Suppressor macrophage (primary cell): ENCODE measurements at places on chromosomes 5 and 9.

DNA sequence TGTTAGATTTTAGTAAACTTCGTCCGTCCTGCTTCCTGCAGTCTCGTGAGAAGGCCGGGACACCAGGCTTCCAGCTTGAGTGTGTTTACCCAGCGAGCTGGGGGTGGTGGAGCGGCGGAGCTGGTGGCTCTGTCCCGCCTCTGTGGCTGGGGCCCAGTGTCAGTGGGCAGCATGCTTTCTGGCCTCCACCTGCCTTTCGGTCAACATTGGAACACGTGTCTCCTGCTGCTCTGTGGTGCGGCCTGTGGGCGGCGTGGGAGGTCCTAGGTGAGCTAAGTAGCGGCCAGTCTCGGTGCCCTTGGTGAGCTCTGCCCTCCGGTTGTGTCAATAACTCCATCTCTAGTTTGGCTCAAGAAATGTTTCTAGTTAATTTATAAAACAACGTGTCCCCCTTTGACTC, 125.9 kb downstream of the GADD45G start:
- no peak for DNase-seq

GRCh38 chr9:130243015-130243881, 22.3 kb upstream of the HMCN2 start:
- DNase-seq = peak; percentile 66

DNA sequence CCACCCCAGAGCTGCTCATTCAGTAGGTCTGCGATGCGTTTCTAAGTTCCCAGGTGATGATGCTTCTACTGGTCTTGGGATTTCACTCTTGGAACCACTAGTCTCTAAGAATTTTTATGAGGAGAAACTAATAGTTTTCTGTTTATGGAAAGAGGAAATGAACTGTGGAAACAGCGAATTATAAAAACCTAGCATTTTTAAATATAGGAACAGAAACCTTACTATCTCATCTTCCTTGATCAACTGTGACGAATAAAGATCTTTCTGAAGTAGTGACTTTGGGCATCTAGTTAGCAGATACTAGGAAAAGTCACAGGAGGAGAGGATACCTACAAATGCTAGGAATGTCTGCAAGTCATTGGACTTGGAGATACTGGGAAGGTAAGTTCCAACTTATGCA, 376.8 kb upstream of the RFX3 start:
- peak; percentile 57 for DNase-seq

GRCh38 chr5:177405312-177405711, 4.1 kb downstream of the F12 start:
- no peak for DNase-seq

DNA sequence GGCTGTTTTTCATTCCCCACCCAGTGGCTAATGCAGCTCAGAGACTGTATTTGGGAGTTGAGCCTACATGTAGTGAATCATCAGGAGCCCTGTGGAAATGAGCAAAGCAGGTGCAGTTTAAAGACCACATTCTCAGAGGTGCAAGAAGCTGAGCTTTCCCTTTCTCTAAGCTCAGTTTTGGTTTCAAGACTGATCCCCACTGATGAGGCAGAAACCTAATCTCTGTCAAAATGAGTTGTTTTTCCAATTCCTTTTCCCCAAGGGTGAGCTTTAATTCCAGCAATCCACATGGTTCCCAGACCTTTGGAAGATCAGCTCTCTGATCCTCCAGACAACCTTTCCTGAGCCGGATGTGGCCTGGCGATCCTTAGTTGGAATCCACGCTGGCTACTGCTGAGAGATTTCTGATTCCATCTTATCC, 420.5 kb downstream of the EBF1 start:
- no peak for DNase-seq

GRCh38 chr5:133763744-133764143, 151.4 kb upstream of the FSTL4 start:
- DNase-seq = no peak

- DNase-seq = peak; percentile 17
Observed at GRCh38 chr5:133928587-133929393, 39.6 kb downstream of the C5orf15 start.

DNA sequence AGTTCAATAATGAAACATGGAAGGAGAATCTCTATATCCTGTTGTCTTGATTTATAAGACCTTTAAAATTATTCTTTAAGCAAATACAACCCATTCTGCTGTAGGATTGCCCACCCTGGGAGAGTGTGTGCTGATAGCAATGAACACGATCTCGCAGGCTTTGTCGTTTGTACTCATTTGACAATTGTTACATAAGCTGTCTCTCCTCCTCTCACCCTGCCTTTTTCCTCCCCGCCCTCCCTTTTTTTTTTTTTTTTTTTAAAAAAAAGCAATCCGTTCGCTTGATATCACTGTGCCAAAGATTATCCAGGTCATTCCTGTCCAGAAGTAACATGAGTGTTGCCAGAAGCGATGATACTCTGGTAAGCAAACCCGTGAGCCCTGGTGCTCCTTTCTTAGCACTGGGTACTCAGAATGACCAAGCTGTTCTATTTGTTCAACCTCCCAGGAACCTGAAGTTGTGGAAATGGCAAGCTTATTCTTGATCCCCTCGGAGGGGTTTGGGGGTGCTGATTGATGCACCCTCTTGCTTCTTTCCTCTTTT, 82.7 kb upstream of the CTSL start:
- DNase-seq = no peak

- no peak for DNase-seq
Observed at GRCh38 chr9:110337727-110338126, at the start of gene TXNDC8. TSS of gene TXNDC8 (minus strand) at chr9:110337863.

- DNase-seq = no peak
Observed at GRCh38 chr9:128550770-128551656, 1.4 kb upstream of the SPTAN1 start.

- no peak for DNase-seq
Observed at GRCh38 chr9:70195456-70195855, 63.3 kb upstream of the SMC5 start.

DNA sequence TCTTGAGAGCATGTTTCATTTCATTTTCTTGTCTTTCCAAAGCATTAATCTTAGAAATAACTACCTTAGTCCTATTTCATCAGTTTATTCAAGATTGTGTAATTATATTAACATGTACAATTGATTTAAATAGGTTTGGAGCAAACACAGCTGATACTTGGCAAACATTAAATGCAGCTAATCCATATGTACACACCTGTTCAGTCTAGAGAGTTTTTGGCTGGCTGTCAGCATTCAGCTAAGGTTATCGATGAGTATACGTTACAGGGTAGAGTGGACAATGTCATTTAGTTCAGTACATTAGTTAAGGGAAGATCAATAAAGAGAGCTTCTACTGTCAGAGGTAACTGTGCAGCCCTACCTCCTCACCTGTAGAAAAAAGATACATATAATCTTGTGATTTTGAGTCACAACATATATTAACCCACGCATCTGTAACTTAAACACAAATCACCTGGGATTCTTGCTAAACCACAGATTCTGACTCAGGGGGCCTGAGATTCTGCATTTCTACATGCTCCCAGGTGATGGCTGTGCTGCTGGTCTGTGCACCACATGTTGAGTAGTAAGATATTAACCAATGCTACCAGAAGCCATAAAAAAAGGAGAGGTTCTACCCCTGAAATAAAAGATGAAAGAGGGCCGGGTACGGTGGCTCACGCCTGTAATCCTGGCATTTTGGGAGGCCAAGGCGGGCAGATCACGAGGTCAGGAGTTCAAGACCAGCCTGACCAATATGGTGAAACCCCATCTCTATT, 34.1 kb upstream of the PCA3 start:
- DNase-seq = no peak

- no peak for DNase-seq
Observed at GRCh38 chr5:28748446-28748845, 1710.1 kb upstream of the CDH9 start.

DNA sequence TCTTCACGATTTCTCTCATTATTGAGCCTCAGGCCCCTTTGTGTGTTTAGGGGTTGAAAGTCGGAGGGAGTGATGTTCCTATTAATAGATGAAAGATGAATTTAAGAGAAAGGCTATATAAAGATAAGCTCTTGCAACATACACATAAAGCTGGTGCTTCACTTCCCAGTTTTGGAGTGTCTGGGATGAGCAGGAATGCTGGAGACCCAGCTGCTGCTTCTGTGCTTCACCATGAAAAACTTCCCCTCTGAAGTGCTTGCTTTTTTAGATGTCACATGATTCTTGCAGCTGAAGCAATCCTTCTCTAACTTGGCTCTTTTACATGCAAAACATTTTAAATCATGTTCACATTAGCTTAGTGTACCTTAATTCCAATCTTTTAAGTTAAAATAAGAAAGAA, 19.7 kb upstream of the SNCAIP start:
- no peak for DNase-seq

DNA sequence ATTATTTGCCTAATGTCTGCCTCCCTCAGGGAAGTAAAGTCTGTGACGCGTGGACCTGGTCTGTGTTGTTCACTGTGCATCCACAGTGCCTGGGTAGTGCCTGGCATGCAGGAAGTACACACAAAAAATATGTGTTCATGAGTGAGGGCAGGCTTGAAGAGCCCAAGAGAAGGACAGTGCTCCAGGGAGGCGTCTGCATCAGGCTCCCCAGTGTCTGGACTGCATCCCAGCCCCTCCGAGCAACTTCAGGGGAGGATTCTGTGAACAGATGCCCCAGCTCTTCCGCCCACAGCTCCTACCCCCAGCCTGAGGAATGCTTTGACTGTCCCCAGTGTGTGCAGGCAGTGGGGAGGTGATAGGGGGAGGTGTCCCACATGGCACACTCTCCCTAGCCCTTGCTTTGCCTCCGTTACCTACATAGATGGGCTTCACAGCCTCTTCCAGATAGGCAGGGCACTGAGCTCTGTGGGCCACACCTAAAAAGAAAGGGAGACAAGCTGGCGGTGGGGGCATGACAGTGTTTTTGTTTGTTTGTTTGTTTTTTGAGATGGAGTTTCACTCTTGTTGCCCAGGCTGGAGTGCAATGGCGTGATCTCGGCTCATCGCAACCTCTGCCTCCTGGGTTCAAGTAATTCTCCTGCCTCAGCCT, 25.4 kb downstream of the IRF1 start:
- no peak for DNase-seq

GRCh38 chr5:53322257-53322656, 158.2 kb upstream of the FST start:
- DNase-seq = no peak

DNA sequence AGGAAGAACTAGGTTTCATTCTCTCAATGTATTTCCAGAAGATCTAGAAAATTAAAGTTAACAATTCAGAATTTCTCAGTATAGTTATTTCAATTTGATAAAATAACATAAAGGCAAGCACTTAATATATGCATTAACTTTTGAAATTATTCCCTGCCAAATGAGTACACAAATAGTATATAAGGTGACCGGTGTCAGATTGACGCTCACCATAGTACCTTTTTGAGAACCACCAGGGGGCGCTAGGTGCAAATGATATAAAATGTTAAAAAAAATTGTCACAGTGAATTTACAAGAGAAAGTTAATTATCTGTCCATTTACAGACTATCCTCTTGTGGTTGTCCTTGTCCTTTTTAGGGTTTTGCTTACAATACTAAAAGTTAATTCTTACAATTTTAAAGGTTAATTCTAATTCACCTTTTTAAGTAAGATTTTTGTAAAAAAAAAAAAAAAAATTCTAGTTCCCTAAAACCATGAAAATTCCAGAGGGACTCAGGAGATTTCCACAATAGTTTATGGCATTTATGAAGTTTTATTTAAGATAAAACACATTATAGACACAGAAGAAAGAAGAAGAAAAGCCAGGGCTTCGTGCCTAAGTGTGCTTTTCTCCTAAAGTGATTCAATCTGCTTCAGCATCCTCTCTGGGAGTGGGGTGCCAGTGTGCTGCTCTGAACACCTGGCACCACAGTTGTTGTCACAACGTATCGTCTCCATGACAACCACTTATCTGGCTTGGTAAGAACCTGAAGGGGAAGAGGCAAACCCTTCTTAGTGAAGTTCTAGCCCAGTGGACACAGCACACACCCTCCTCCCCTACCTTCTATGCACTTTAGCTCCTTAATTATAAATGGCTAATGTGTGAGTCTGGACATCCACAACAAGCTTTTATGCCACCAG, 1.7 kb downstream of the ADAMTS16 start:
- DNase-seq = peak; percentile 78

DNA sequence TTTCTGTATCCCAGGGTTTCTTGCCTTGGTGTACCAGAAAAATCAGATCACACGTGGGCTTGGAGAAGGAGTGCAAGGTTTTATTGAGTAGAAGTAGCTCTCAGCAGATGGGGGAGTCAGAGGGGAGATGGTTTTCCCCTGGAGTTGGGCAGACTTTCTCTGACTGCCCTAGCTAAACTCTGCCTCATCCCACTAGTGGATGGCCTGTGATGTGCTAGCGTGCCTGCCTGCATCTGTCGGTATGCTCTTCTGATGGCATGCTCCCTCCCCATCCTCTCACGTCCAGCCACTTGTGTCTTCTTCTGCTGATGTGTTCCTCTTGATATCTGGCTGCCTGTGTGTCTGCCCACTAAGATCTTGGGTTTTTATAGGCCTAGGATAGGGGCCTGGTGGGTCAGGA, 616.1 kb upstream of the RGMB start:
- no peak for DNase-seq

- DNase-seq = peak; percentile 54
Observed at GRCh38 chr9:94014066-94014654, 59.0 kb upstream of the BARX1 start.

GRCh38 chr5:56676091-56676768, 139.1 kb upstream of the MAP3K1 start:
- peak; percentile 33 for DNase-seq

DNA sequence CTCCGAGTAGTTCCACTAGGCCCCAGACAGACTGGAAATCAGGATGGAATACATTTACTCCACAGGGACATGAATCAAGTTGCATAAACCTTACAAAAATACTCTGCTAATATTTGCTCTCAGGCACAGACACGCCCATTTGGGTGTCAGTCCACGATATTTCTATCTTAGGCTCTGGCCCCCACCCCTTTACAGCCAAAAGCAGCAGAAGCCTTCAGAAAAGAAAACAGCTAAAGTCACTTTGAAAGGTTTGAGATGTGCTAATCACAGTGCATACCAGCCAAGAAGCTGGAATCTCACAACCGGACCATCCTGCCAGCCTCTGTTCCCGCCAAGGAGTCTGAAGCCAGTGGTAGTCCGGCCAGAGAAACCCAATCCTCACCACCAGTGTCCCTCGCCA, 22.6 kb downstream of the PTPN3 start:
- no peak for DNase-seq

GRCh38 chr5:150783422-150783928, 4.9 kb downstream of the SMIM3 start:
- peak; percentile 83 for DNase-seq

DNA sequence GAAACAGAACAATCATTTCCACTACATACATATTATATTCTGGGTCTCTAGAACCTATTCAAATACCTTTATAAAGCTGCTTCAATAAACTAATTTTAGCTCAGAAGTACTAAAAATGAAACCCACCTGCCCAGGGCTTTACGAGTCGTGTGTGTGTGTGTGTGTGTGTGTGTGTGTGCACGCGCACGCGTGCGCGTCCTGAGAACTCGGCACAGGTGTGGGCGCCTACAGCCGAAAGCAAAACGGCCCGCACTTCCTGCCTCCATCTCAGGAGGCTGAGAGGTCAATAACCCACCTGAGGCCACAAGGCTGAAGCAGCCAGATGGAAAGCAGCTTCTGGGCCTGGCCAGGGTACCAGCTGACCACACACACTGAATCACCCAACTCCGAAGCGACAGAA, 3.0 kb downstream of the CLPTM1L start:
- DNase-seq = no peak
